ENCODE measurements at places on chromosomes 5 and 9.

- DNase-seq, result peak; percentile 32
These were observed 21.8 kb upstream of the CPEB4 start for GRCh38 chr5:173866243-173866857.

GRCh38 chr9:17669206-17669605 is 90.3 kb downstream of the SH3GL2 start:
- DNase-seq, result no peak

GRCh38 chr5:167920589-167920988 is 370.9 kb upstream of the WWC1 start:
- no peak for DNase-seq

- no peak for DNase-seq
These were observed 85.0 kb upstream of the TAF11L2 start for GRCh38 chr5:17412760-17413671.

- no peak for DNase-seq
These were observed 20.2 kb upstream of the MTAP start for GRCh38 chr9:21782205-21782604.

DNA sequence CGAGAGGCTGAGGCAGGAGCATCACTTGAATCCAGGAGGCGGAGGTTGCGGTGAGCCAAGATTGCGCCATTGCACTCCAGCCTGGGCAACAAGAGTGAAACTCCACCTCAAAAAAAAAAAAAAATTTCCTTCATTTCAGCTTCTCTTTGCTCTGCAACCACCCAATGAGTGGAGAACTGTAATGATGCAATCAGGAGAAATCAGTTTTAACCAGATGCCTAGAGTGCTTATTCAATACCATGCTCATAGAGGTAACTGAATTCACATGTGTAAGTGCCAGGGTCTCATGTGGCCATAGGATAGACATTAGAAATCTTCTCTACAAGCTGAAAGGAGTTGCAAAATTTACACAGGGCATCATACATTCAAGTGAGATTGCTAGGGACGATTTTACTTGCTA is 70.6 kb downstream of the HMHB1 start:
- no peak for DNase-seq

DNA sequence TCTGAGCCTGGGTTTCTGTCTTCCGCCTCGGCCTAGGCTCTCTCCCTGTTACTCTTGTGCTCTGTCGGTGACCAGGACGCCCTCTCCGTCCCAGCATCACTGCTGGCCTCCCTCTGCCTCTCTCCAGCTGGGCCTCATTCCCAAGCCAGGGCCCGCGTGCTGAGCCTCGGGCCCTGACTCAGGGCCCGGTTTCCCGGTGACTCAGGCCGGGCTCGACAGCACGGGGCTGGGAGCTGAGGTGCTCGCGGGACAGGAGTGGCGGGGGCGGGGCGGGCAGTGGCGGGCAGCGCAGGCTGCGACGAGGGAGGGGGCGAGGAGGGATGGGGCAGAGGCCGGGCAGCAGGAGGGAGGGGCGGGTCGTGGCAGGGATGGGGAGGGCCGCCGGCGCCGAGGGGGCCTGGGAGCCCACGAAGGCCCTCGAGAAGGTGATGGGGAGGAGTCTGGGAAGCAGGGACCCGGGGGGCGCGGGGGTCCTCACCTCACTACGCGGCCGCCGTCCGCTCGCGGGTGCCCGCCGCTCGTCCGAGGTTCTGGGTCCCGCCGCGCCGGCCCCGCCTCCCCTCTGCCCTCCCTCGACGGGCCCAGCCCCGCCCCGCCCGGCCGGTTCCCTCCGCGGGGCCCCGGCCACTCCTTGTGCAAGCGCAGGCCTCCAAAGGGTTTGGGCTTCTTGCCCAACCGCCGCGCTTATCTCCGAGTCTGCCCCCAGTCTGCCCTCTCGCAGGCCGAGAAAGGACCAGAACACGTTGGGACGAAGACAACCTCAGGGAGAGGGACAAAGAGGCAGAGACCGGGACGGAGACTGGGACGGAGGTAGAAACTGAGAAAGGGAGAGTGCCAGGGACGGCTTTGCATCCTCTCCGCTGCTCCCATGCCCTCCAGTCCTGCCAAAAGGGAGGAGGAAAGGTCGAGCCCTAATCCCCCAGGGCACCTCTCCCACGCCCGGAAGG is at the start of gene ARAP3:
TSS of gene ARAP3 (minus strand) at position 536 of the 947 bp plus-strand sequence. CDS start 1,744 bp downstream, outside the sequence.
- DNase-seq, result peak; percentile 45

DNA sequence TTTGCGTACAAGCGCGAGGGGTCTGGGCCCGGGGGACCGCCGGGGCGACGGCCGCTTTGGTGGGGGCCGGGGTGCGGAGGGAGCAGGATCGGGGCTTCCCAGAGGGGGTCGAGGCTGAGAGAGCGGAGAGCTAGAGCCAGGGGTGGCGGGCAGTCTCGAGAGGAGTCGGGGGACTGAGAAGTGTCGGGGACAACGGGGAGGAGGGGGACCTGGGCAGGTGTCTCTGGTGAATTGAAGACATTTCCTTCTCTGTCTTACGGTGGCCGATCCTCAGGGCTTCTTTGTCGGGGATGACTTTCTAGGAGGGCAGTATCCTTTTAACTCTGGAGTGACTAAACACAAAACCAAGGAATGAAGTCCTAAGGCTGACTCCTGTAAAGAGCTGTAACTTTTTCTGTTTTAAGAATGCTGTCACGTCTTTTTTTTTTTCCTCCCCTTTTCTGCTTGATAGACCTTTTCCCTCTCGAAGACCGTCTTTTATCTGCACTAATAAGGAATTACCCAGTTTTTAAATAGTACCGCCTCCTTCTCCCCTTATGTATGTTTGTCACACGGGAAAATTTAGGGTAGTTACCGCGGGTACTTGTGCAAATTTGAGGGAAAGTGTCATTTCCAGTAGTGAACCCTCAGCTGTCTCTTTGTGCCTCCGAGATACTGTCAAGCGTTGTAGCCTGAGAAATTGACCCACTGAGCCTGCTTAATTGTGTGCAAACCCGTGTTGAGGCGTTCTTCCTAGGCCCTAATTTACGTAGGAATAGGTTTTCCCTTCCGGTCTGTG is 822 bp downstream of the DENND4C start:
- DNase-seq, result no peak

DNA sequence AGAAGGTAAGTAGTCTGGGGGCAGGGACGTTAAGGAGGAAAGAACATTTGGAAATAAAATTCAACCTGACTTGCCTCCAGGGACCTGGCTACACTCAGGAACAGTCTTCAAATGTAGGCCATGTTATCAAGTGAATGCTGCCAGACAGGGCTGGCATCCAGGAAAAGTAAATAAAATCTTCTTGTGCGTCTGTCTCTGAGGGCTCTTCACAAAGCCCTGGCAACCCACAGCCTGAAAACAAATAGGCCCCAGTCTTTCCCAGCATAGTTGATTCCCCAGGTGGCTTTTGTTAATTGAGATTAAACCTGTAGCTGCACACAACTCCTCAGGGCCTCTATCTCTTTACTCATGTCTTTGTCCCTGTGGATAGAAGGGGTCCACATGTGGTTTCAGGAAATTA is 55.4 kb downstream of the STK32A start:
- DNase-seq, result no peak

DNA sequence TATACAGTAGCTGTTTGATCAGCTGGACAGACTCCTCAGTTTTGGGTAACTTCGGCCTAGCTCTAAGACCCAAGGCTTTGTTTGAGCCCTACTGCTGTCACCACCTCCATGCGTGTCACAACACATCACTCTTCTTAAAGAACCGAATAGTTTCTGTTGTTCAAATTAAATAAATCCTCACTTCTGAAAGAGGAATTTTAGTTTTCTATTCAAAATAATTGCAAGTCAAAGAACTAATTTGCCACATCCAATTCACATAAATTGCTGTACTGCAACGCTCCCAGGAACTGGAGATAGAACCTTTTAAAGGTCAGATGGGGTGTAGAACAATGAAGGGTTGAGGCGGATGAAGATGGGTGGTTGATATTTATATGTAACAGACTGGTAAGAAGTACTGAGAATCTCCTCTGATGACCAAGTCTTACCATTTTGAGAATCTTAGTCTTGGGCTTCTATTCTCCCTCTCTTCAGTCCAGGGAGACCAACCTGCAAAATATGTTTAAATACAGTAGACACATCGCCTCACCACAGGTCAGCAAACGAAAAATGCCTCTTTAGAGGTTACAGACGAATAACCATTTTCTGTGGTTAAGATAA is 1.6 kb downstream of the NREP start:
- no peak for DNase-seq

GRCh38 chr9:88750832-88751360 is 215.9 kb downstream of the NXNL2 start:
- no peak for DNase-seq

DNA sequence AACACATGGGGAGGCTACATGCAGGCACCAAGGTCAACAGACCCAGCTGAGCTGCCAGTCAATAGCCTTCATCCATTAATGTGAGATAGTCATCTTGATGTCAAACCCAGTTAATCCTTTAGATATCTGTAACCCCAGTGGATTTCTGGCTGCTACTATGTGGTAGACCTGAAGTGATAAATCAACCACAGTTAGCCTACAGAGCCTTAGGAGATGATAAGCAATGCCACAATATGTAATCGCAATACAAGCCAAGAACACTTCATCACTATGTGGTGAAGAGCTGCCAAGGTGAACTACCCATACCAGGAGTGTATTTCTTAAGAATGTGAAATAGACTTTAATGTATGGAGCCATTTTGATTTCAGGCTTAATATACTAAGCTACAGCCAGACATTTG is 1175.5 kb downstream of the DTWD2 start:
- no peak for DNase-seq

DNA sequence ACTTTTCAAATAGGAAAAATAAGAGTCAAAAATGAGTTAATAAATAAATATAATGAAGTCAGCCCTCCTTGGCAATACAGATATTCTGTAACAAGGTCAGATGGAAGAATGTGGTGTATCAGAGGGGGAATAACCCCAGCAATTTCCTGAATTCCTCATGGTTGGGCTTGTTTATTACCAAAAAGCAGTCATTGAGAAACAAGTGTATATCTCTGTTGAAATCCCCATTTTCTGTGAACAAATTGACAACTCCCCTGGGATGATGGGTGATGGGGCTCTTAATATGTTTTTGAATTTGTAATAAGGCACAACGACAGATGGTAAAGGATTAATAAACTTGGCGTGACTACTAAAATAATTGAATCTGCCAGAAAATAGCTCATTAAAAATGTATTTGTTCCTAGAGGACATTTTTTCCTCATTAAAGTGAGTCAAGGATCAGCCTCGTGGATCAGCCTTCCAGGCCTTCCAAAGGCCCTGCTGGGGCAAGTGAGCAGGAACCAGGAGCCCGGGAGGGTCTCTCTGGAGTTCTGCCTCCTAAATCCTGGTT is 34.2 kb downstream of the THBS4 start:
- DNase-seq, result no peak

DNA sequence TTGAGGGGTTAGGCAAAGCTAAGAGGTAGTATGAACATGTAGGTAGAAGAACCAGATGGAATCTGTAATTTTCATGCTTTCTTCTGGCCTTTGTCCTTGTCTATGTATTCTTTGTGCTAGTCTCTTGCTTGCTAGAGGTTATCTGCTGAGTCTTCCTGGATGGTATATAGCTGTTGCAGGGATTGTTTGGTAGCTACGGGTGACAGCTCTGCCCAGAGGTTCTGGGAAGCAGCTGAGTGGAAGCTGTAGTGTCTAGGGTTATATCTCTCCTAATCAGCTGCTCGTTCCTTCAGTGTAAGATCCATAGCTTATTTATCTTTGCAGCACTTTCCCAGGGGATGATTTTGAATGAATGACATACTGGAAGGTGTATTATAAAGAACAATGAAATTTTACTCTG is 100.3 kb downstream of the ATG10 start:
- no peak for DNase-seq

DNA sequence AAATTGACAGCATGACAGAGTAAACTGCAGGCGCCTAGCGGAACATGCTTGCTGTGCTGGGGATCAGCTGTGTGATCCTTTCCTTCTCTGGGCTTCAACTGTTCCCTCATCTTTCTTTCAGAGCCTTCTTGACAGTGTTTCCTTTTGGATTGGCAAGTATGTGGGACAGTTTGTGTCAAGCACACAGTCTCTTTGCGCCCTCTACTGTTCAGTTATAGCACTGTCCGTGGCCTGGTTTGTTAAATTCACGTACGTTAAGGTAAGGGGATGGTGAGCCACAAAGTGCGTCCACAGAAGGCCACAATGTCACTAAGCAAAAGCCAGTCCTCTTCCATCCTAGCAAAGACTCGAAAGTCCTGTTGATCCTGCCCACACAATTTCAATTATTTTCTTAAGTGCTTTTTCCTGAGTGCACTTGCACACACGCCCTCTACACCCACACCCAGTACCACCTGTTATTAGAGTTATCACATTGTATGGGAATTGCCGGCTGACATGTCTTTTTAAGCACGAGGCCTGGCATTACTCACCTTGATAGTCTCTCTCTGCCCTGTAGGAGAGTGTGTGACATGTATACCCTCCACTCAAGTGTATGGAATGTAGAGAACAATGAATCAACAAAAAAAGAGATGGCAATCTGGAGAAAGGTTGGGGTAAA is 22.5 kb upstream of the PTPN3 start:
- DNase-seq, result no peak

DNA sequence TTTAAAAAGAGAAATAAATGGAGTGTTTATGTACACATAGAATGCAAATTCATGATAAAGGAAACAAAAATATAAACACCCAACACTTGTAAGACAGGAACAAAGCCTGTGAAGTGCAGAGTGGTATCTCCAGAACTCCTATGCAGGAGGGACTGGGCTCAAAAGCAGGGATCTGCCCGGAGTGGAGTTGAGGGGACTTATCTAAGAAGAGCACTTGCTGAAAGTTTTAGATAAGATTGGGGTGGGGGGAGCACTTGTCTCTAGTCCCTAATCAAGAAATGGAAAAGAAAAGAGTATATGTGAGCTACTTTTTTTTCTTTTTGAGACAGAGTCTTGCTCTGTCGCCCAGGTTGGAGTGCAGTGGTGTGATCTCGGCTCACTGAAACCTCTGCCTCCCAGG is 840.4 kb downstream of the MAT2B start:
- DNase-seq, result no peak

DNA sequence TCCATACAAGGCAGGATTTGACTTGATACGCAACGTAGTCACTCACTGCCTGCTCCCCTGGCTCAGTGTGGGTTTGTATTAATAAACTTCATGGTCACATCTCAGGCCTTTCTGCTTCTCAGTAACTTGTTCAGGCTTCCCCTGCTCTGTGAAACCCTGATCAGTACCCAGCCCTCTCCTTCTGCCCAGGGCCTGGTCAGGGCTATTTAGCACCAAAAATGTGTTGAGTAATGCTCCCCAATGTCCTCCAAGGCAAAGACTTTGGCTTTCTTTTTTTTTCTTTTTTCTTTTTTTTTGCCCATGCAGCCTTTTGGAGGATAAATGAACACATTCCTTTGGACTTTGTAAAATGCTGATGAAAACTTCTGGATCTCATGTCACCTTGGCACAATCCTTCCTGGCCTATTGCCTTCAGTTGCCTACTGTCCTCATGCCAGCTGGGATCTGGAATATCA is 399.2 kb upstream of the KLF4 start:
- no peak for DNase-seq

Measured in CD4-positive, alpha-beta T cell treated with Interleukin-1 beta for 1 hour (primary cell).